ENCODE measurements at places on chromosomes 2 and 18.

DNA sequence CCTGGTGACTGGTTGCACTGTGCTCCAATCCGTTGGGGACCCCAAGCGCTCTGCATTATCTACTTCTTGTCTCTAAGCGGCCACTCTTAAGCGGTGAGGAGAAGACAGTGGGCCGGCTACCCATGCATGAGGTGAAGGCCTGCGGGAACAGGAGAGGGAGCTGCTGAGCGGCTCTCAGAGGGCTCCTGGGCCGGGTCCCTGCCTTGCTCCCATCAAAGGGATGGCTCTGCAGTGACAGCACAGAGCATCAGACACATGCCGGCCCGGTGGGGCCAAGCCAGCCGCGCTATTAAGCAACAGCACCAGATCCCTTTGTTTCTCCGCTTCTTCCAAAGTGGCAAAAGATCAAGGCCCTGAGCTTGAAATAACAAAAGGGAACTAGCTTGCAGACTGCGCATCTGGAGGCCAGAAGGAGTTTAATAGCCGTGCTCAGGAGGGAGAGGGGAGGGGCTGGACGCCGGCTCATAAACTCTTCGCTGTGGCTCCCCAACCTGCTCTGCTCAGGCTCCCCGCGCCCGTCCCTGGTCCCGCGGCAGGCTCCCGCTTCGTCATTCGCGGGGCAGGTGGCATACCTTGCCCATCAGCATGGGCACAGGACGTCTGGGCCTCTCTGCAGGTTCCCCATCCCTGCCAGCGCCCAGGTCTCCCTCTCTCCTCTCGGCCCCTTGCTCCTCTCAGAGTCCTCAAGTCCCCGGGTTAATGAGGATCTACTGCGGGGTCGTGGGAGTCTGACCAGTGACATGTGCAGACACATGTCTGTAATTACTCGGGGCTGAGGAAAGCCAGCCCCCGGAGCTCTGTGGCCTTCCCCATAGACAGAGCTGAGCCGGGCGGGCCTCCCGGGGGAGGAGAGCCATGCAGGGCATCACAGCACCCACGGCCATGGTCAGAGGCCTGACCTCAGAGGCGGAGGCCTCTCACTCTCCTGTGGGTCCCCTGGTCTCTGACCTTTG, 96.7 kb downstream of the ASB1 start:
- no peak for DNase-seq

DNA sequence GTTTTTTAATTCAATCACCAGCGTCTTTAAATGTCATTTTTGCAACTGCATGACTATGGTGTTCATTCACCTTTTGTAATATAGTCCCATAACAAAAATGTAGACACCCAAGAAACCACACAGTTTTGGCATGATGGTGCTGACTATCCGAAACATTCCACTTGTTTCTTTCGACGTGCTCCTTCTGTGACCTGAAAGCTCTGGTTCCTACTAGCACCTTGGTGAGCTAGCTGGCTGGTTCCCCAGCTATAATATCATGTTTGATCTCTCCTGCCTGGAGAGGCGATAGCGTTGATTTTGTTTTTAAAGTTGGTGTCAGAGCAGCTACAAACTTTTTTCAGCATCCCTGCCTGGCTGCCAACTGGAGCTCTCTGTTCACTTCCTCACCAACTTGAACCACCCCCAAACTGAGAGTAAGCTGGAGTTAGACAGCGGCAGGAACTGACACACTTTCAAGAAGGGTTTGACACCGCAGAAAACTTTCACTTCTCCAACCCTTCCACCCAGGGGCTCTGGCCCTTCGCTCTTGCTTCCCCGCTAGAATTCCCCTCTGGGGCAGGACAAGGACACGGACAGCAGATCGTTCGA, 1.1 kb downstream of the ATAD2B start:
- DNase-seq, result peak; percentile 76

DNA sequence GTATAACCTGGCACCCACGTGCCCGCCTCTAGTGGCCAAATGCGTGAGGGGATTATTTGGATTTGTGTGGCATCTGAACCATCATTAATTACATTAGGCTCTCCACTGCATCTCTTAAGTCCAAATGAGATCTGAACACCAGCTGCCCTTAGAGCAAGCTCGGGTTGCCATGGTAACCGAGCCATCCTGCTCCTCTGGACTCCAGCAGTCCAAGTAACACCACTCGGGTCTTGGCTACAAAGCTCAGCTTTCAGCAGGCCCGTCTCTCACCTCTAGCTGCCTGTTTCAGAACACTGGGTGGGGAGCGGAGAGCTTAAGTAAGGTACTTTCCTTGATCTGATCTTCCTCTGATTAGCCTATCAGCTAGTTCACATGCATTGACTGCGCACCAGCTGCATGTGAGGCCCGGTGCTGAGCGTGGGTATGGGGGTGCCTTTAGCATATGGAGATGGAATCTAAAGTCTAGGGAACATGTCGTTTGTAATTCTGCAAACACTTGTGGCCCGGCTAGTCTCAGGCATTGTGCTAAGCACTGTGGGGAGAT, 14.1 kb upstream of the CYS1 start:
- no peak for DNase-seq

GRCh38 chr2:64478502-64479230, 24.7 kb downstream of the LGALSL start:
- no peak for DNase-seq

- peak; percentile 51 for DNase-seq
Observed at GRCh38 chr2:15769676-15770547, 170.4 kb upstream of the MYCN start.

GRCh38 chr18:41948544-41949110, 6.4 kb upstream of the PIK3C3 start:
- no peak for DNase-seq

- no peak for DNase-seq
Observed at GRCh38 chr18:47244086-47244485, 7.4 kb downstream of the SKOR2 start.

GRCh38 chr18:9323750-9324445, 10.7 kb upstream of the TWSG1 start:
- DNase-seq, result no peak

GRCh38 chr2:184769023-184769422, 170.7 kb downstream of the ZNF804A start:
- no peak for DNase-seq

GRCh38 chr2:230203110-230203676, 16.6 kb downstream of the SP110 start:
- DNase-seq, result no peak

DNA sequence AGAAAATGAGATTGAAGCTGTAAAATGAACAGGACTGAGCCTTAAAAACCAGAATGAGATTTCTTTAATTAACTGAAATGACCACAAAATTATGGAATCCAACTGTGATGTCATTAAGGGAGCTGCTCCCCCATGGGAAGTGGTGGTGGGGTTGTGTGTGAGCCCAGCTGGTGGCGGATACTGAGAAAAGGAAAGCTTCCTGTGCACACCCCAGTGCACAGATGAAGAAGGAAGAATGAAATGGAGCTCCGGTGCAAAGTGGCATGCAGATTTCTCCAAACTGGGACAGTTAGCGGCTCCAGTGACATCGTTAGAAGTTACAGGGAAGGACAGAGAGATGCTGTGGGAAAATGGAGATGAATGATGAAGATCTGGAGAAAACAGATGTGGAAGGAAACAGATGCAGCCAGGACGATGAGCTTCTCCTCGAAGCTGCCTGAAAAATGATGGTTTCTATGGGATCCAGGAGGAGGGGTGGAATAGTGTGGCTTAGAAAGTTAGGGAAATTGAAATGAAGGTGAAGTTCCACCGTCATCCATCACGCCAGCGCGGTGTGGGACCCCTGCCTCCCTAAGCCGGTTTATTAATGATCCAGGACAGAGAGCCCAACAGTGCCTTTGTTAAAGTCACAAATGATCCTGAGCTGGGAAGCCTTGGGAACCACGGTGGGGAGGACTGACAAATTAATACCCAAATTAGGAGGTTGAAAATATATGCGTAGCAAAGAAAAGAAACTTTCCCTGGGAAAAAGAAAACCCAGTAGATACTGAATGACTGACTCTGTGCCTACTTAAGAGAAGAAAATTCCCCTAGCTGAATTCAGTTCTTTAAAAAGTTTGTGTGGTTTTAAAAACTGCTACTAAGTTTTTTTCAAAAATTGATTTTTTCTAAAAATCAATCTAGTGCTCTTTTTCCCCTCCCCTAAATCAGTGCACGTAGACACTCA, 77.2 kb downstream of the TSN start:
- no peak for DNase-seq

GRCh38 chr2:47946593-47946992, 40.3 kb upstream of the FBXO11 start:
- DNase-seq, result no peak

DNA sequence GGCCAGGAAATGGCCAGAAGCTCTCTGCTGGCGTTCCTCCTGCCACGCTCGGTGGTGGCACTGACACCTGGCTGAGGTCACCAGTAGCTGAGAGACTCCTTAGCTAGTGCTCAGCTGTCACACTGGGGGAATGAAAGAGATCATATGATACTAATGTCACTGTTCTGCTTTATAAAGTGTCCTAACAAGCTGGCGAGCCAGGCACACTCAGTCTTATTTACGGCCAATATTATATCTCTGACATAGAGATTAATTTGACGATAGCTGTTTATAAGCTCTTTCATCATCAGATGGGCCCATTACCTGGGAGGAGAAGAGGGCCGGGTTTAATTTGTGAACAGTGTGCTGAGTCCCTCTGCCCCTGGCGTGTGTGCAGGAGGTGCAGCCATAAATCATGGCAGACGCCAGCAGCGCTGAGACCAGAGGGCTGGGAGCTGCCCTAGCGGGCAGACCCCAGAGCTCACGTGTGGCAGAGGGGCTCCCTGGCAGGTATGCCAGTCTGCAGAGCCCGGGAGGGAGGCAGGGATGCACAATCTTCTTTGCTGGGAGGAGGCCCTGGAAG, 246.5 kb downstream of the HAUS1 start:
- DNase-seq, result no peak

DNA sequence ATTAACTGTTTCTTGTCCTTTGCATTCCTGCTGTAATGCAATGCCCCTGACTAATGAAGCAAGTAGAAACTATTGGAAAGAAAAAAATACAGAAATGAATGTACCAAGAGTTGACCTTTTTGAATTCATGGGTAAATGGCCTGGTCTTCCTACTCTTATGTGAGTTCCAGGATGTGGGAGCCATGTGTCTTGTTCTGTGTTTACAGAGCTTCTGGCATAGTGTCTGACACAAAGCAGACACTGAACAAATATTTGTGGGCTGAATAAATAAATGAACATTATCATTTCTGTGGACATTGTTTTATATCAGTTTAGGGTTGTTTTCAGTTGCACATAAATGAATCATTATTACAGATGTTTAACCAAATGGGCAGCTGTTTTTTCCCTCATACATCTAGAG, 155.5 kb downstream of the CD8B2 start:
- DNase-seq, result no peak

DNA sequence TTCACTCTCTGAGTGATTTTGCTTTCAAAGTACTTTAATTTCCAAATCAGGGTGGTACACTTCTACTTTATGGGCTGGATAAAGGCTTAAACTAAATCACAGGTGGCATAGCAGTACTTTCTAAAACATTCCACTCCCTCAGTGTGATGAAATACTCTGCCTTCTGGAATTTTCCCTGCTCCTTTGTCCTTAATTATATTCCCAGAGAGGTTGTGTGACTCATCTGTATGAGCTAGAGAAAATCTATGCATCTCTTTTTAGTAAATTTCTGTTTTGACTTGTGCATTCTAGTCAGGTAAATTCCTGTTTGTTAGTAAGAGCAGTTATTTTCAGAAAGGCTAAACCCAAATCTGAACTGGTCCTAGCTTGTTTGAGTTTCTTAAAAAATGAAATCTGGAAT, 29.0 kb upstream of the PLA2R1 start:
- DNase-seq, result no peak

DNA sequence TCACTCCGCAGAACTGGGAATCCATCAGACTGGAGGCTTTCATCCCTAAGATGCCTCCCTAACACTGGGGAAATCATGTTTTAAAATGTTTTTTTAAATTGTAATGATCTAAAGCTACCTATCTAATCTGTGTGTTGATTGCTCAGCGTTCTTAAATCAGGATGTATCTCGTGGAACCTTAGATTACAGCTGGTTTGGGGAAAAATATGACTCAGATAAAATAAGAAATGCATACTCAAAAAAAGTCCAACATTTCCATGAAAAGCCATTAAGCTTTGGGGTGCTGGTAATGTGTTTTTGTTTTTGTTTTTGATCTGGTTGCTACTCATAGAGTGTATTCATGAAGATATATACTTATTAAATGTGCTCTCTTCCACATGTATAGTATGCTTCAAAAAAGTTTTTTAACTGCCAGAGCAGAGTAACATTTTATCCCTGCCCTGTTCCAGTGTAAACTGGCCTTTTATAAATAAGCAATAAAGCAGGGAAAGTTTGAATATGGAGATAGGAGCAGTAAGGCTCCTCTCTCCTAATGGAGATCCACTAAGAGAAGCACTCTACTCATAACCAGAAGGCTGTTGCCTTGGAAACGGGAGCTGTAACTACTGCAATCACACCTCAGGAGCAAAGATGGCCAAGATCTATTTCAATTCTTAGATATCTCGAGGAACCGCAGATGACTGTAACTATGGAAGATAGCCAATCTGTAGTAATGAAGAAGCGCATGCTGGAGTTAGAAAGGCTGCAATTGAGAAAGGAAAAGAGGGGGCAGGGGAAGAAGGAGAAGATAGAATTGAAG, 41.6 kb downstream of the ANKRD44 start:
- DNase-seq, result no peak

DNA sequence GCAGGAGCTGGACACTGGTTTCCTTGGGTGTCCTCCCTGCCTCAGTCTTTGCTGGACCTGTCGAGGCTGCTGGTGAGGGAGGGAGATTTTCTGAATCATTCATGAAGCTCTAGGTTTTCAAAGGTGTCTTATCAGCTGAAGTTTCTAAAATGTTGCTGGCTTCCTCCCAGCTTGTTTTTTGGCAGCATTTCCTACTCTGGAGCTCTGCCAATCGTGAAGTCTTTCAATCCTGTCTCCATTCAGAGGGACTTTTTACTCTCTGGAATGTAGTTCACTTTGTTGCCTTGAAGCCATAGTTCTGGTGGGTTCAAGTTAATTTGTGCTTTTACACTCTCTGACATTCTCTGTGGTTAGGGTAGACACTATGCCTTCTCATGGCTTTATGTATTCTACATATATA, 23.9 kb downstream of the SNTG2 start:
- no peak for DNase-seq

GRCh38 chr2:215107216-215108056, 31.0 kb downstream of the ABCA12 start:
- no peak for DNase-seq

GRCh38 chr2:199195927-199196502, 261.7 kb downstream of the SATB2 start:
- DNase-seq, result no peak

- no peak for DNase-seq
Observed at GRCh38 chr2:43191947-43192516, 34.4 kb downstream of the ZFP36L2 start.

DNA sequence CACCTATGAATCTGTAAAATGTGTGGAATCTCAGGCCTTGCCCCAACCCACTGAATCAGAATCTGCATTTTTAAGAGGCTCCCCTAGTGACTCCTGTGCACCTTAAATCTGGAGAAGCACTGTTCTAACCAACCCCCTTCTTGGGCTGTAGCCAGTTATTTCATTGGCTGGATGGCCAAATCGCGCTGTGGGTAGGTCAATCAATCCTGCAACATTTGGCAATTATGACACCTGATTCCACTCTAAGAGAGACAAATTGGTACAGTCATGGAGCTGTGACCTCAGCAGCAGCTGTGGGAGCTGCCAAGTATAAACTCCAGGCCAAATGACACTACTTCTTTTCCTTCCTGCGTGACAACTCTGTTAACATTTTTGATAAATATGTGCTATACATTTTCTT, 208.7 kb downstream of the CLIP4 start:
- DNase-seq, result no peak
